GM12878 (cell line): ENCODE measurements at places on chromosomes 12 and 14.

GRCh38 chr14:104142136-104142945, 4.0 kb downstream of the KIF26A start:
- DNase-seq, result no peak

GRCh38 chr14:61287196-61287595, 6.1 kb upstream of the TMEM30B start:
- DNase-seq, result no peak

GRCh38 chr14:98871796-98872195, 400.2 kb downstream of the BCL11B start:
- DNase-seq, result no peak

DNA sequence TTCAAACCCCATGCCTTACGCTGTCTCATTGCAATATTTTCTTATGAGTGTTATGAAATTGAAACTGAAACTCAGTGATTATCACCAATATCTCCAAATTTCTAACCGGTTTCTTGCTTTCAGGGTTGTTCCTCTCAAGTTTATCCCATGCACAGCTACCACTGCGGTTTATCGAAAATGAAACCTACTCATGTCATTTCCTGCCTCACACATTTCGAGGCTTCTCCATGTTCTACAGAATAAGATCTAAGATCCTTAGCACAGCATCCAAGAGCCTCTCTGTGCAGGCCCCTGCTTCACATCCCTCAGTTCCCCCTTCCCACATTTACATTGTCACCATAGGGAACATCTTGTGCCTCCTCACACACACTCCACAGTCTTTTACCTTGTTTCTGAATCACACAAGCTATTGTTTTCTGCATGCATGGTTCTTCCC, 45.5 kb upstream of the FAR2 start:
- DNase-seq, result peak; percentile 75

- no peak for DNase-seq
Measured at GRCh38 chr14:69483765-69484443, 624 bp upstream of the PLEKHD1 start.

DNA sequence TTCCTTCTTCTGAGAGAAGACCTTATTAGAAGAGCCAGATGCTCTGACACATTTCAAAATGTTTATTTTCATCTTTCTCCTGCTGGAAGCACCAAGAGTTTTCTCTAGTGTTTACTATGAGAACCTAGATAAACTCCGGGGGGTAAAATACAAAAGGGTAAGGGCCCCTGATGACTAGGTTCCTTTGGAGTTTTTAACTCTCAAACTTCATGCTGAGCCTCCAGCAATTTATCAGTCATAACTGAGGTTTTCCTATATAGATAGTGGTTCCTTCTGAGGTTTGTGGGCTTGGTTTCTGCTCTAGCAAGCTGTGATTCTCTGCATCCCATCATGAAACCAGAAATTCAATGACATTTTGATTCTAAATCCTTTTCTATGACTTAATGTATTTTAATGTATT, 210.9 kb downstream of the LRFN5 start:
- no peak for DNase-seq

- DNase-seq, result peak; percentile 73
Measured at GRCh38 chr14:50047274-50047676, 69.1 kb downstream of the VCPKMT start.

GRCh38 chr12:38142974-38143373, 173.6 kb upstream of the ALG10B start:
- no peak for DNase-seq

DNA sequence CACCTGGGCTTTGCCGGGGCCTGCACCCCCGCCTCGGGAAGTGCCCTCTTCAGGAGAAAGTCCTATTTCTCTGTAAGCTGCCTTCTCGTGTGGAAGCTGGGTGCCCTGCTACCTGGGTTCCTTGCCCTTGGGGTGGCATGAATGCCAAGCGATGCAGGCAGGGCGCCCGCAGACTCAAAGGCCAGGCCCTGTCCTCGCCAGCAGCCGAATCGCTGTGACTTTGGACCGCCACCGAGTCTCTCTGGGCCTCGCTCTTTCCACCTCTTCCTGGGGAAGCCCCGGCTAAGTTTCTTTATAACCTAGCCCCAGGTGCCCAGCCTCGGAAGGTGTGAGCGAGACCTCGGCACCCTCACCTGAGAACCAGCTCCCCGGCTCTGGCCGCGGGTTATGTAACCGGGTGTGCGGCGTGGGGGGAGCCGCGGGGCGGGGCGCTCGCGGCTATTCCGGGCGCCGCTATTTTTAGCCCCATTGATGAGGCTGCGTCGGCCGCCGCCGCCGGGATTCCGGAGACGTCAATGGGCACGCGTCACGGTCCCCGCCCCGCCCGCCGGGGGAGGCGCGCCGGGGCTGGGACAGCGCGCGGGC, 14.6 kb upstream of the NR4A1 start:
- no peak for DNase-seq

DNA sequence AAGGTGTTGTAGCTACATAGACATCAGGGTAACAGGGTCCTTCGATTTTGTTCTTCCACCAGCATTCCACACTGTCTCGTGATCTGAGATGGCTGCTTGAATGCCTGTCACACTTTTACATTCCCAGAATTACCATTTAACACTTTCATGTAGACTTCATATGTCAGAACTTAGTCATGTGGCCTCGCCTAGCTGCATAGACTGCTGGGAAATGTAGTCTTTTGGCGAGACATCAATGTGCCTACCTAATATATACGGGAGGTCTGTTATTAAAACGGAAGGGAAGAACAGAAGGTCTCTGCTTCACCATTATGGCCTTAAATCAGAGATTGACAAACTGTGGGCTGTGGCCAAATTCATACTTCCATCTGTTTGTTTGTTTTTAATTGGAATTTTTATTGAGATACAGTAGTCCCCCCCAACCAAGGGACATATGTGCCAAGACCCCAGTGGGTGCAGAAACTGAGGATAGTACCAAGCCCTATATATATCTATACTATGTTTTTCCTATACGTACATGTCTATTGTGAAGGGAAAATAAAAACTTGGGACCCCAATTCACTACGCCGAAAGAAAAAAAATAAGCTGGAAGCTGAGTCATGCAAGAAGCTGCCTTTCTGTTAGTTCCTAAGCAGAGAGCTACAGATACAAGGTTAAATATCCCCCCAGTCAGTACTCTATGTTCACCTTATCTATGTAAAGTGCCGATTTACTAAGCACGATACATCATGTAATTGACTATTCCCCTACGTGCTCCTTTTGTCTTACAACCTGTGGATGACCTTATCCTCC, 11.3 kb upstream of the HRK start:
- no peak for DNase-seq

- DNase-seq, result no peak
Measured at GRCh38 chr14:95258754-95259593, 60.7 kb downstream of the CLMN start.

DNA sequence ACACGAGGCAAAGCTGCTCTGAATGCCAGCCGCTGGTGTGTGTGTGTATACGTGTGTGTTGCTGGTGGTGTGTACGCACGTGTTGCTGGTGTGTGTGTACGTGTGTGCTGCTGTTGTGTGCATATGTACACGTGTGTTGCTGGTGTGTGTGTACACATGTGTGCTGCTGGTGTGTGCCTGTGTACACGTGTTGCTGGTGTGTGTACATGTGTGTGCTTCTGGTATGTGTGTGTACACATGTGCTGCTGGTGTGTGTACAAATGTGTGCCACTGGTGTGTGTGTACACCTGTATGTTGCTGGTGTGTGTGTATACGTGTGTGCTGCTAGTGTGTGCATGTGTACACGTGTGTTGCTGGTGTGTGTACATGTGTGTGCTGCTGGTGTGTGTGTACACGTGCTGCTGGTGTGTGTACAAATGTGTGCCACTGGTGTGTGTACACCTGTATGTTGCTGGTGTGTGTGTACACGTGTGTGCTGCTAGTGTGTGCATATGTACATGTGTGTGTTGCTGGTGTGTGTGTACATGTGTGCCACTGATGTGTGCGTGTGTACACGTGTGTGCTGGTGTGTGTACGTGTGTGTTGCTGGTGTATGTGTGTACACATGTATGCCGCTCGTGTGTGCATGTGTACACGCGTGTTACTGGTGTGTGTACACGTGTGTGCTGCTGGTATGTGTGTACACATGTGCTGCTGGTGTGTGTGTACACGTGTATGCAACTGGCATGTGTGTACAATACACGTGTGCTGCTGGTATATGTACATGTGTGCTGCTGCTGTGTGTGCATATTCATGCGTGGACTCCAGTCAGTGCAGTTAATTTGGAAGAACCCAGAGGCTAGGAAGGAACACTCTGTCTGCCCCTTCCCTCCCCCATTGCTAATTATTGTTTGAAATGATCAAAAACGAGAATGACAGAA, 47.2 kb downstream of the CACNA2D4 start:
- DNase-seq, result no peak

GRCh38 chr12:85955127-85955526, 81.0 kb downstream of the NTS start:
- no peak for DNase-seq

DNA sequence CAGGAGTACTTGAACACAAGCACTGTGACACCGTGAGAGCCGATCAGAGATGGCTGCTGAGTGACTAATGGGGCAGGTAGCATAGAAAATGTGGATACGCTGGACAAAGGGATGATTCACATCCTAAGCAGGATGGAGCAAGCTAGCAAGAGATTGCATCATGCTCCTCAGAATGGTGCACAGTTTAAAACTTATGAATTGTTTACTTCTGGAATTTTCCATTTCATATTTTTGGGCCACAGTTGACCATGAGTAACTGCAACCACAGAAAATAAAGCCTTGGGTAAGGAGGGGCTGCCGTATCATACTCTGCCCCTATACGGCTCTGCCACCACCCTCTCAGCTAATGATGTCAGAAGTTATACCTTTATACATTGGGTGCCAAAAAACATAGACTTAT, 23.3 kb upstream of the MARK3 start:
- DNase-seq, result no peak

- DNase-seq, result no peak
Measured at GRCh38 chr12:46535907-46536306, 163.3 kb upstream of the SLC38A2 start.

DNA sequence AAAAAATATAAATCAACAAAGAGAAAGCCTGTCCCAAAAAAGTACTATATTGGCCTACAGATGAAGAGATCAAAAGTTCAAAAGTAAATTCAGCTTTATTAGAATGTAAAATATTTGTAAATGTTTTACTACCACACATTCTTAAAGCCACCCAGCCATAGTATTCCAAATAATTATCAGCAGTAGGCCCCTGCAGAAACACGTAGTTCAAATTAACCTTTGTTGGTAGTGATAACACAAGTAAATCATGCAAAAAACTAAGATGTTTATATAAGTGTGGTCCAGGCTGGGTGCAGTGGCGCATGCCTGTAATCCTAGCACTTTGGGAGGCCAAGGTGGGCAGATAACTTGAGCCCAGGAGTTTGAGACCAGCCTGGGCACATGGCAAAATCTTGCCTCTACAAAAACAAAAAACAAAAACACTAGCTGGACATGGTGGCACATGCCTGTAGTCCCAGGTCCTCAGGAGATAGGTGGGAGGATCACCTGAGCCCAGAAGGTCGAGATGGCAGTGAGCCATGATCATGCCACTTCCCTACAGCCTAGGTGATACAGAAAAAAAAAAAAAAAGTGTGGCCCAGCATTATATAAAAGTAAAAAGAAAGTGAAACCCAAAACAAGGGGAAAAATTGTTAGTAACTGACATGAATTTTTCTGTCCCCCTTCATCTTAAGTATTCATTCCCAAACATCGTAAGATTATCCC, 17.9 kb downstream of the SPTLC2 start:
- no peak for DNase-seq

- DNase-seq, result no peak
Measured at GRCh38 chr12:129067491-129067890, 214.2 kb downstream of the GLT1D1 start.

DNA sequence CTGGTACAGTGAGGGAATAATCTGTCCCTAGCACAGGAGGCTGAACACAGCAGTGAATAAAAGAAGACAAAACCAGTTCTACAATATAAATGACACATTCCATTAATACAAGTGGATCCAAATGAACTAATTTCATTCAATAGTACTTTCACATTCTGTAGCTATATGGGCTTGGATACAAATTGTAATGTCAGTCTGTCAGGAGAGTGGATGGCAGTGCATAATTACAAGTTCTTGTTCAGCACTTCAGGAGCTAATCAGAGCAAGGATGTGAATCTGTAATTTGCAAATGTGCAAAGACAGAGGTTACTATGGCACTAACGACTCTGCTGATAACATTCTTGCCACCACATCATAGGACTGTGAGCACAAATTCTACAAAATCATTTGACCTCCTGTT, 697.9 kb downstream of the DIO2 start:
- no peak for DNase-seq

DNA sequence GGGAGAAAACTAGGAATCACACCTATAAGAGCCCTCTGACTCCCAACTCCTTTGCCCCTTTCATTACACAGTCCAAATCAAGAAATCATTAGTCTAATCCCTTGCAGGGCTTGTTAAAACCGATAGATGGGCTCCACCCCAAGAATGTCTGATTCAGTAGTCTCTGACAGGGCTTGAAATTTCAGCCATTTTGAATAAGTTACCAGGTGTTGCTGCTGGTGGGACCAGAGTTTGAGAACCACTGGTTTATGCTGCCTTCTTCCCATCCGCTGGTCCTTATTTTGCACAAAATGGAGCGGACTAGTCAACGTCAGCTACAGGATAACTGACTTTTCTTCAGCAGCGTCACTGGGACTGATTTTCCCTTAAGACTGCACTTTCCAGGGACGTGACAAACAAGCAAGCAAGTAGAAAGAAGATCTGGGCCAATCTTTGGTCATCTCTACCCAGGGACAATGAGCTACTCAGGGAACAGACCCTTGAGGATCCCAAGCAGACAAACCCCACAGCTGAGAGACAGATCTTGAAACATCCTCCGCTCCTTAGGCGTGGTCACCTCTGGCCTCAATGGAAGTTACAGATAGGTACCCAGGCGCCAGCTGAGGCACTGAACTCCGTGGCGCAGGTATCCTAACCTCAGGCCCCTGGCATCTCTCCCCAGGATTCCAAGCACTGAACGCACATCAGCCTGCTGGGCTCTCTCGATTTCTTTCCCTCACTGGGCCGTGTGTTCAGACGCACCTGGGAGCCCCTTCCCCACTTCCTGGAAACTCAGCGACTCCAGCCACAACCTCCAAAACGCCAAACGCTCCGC, 900 bp downstream of the KCTD10 start:
- no peak for DNase-seq

DNA sequence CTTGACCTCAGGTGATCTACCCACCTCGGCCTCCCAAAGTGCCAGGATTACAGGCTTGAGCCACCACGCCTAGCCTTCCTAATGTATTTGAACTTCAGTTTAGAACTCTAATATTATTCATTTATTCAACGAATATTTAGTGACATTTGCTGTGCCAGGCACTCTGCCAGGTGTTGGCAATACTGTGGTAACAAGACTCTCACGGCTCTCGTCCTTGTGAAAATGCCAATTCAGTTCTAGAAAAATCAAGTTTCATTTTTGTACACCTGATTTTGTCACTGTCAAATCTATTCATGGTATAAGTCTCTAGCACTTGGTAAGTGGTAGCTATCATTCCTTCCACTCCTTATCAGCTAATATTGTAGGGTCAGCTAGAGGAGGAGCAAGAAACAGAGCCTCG, 6.3 kb upstream of the PWP1 start:
- DNase-seq, result no peak
